ENCODE measurements at places on chromosomes 4 and X.

GRCh38 chrX:151180400-151180799 is 4.0 kb downstream of the GPR50 start:
- no peak for DNase-seq

GRCh38 chrX:1481636-1482529 is 29.2 kb upstream of the ASMTL start:
- DNase-seq: no peak

DNA sequence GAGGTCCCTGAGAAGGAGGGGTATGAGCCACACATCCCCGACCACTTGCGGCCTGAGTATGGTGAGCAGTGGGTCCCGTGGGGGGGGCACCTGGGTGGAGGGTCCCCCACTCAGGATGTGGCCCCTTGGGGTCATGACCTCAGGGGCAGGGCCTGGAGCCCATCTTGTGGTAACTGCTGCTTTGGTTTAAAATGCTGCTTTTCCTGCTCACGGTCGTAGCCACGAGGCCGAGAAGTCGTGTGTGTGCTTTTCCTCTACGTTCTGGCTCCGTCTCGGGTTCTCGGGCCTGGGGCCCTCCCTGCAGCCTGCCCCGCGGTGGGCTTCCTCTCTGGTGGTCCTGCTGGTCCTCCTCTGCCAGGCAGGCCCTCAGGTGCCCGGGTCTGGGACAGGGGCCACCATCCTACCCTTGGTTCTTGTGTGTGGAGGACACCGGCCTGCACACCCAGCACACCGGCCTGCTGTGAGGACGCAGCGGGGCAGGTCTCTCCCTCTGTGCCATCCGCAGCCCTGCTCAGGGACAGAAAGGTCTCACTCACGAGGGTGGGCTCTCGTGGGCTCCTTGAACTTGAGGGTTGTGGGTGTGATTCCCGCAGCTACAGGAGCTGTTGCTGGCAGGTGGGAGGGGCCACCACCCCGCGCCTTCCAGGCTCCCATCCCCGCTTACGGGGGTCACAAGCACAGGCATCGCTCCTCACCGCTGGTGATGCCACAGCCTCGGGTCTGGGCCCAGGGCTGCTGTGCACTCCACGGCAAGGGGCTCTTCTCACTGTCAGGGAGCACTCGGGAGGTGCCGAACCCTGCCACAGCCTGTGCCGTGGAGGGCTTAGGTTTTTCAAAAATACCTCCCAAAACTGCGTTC is 19.6 kb downstream of the UVSSA start:
- DNase-seq: no peak

- no peak for DNase-seq
Measured at GRCh38 chrX:15356444-15356843, 21.1 kb upstream of the PIGA start.

DNA sequence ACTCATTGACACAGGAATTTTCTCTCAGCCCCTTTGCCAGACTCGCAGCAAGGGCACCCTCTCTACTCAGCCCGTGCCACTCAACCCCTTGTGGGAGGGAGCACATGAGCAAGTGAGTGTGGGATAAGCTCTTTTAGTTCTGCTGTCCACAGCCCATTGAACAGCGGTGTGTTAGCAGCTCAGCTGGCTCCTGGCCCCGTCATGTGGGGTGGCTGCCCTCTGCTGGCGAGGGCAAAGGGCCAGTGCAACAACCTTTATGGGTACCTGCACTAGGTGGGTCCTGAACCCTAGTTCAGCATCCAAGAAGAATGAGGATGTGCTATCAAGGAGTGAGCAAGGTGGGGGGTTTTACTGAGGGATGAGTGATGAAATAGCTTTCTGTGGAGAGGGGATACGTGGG is 85.0 kb upstream of the ZNF81 start:
- peak; percentile 57 for DNase-seq

DNA sequence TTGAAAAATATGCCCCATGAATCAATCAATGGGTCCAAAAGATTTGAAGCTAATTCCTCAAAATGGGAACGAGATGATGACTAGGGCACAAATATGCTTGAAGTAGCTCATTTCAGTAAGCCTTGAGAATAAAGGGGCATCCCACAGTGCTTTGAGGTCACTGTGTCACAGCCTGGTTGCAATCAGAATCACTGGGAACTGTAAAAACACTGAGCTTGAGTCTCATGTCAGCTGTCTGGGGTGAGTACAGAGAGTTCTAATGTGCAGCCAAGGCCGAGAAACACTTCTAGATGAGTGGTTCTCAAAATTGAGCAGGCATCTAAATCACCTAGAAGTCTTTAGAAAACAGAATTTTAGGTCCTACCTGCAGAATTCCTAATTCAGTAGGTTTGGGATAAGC is 120.5 kb upstream of the EGFL6 start:
- no peak for DNase-seq

- no peak for DNase-seq
Measured at GRCh38 chrX:33909836-33910235, 222.3 kb downstream of the FAM47A start.

DNA sequence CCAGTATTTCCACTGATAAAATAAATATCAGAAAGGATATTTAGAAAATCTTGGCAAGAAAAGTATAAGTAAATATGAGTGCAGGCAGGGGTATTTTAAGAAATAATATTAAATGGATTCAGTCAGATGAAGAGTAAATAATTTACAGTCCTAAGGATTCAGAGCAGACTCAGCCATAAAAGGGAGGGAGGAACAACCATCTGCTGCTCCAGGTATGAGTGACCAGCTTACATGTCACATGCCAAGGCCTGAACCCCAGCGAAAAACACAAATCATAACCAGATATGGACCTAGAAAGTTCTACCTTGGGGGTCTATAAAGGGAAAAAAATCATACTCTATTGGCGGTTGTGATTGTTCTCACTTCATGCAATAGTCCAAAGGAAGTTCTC is 166.8 kb downstream of the COL4A6 start:
- DNase-seq: no peak

DNA sequence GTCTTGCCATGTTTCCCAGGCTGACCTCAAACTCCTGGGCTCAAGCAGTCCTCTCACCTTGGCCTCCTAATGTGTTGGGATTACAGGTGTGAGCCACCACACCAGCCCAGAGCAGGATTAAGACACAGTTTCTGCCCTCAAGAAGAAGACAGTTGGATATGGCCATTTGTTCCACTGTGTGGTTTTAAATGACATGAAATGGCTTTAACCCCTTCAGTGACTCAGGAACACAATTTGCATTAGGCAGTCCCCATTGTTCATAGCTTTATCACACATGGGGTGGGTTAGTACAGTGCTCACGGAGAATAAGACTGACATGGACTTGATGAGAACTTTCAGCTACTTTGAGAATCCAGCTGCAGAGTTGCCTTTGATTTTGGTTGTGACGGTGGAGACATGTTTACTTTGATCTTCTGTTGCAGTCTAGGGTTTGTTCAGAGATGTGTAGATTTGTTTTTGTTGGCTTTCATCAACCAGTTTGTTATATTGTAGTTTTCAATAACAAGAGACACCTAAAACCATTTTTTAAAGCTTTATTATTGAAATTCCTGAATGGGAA is 60.3 kb downstream of the ARX start:
- DNase-seq: no peak

DNA sequence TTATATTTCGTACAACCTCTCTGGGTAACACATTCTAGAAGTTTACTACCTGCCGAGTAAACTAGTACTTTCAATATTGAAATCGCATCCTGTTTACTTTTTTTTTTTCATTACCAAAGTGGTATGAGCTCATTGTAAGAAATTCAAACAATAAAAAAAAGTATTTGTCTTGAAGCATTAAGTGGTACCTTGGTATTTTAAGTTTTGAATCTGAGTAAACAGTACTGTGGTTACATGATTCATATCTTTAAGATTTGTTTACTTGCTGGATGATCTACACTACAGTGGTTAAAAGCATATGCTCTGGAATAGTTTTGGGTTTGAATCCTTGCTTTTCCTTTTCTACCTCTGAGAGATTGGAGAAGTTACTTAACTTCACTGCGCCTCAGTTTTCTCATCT is 3.8 kb upstream of the MMGT1 start:
- DNase-seq: no peak

- DNase-seq: no peak
Measured at GRCh38 chr4:129839687-129840086, 743.7 kb downstream of the C4orf33 start.

DNA sequence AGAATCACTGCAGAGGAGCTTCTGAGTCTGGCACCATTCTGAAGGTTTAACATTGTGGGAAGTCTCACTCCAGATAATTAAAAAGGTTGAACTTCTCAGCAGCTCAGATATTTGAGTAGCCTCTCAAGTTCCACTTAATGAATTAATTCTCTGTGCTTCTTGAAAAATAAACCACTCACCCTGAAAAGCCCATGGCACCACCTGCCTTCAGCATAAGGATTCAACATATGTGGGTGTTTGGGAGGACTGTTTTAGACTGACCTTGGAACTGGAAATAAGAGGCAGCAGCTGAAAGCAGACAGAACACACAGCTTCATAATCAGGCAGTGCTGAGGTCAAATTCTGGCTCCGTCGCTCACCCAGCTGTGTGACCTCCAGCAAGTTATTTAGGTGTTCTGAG is 100.6 kb downstream of the KCNIP4 start:
- no peak for DNase-seq

GRCh38 chr4:3209551-3210325 is 39.2 kb upstream of the MSANTD1 start:
- no peak for DNase-seq

DNA sequence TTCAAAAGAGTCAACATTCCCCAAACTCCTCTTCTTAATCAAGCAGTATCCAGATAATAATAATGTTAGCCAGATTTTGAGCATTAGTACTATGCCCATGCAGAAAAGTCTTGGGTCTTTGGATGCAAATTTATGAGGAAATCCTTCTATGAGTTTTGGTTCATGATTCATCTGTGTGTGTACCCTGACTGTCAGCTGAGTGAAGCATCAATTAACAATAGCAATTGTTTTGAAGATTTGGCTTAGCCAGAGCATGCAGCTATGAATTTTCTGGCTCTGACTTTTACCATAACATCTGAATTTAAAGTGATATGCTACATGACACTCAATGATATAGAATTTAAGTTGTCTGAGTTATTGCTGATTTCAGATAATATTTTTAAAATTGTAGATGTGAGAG is 145.8 kb downstream of the KLHL4 start:
- no peak for DNase-seq

DNA sequence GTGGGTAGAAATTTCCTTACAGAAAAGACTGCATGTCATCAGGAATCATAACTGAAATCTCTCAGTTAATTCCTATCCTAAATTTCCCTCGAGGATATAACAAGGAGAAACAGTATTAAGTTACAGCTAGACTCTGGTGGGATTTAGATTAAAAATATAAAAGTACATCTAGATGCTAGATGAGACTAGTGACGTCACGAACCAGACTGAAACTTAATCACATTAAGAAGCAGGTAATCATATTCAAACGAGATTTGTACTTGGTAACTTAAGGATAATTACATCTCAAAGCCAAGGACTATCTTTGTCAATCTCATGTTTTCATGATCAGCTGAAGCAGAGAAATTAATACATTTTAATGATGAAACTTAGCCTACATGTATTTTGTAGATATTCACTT is 130.6 kb downstream of the MTNR1A start:
- DNase-seq: no peak

DNA sequence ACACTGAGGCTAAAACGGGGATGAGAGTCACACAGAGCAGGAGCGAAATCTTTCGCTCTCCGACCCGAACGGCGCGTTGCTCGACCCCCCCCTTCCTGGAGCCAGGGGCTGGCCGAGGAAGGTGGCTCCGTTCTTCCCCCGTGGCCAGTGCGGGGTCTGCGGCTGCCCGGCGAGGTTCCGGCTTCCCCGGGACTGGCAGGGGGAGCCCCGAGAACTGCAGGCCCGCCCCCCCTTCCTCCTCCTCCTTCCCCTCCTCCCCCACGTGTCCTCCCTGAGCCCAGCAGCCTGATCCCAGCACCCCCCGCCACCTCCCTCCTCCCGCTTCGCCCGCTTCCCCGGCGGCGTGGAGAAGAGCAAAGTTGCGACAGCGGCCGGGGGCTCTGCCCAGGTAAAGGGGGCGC is 2.4 kb upstream of the BCORL1 start:
- DNase-seq: peak; percentile 55

DNA sequence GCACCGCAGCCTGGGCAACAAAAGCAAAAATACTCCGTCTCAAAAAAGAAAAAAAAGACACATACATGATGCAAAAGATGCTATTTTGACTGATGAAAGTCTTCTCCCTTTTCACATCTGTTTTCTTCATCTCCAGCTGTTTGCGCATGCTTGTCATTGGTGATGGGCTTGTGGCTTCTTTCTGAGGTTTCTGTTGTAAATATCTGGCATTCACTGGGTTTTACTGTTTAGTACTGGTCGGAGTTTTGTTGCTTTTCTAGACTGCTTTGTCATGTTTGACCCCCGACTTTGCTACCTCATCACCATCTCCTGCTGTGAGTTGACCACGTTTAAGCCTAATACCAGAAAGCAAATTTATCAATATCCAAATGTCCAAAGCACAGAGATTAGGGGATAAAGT is 34.4 kb downstream of the PTCHD1 start:
- DNase-seq: no peak

- no peak for DNase-seq
Measured at GRCh38 chr4:73127839-73128453, 58.4 kb upstream of the COX18 start.

DNA sequence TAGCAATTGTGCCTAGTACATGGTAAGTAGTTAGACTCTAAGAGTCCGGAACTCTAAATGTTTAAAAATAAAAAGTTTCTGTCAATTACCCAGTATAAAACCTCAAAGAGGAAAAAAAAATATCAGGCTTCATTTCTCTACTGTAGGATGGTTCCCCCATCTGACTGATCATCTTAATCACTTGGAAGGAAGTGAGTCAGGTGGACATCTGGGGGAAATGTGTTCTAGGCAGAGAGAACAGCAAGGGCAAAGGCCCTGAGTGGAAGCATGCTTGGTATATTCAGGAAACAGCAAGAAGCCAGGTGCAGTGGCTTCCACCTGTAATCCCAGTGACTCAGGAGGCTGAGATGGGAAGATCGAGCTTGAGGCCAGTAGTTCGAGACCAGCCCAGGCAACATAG is 2.9 kb upstream of the EIF1AX start:
- no peak for DNase-seq

- no peak for DNase-seq
Measured at GRCh38 chrX:69032601-69033000, 132.7 kb downstream of the PJA1 start.

DNA sequence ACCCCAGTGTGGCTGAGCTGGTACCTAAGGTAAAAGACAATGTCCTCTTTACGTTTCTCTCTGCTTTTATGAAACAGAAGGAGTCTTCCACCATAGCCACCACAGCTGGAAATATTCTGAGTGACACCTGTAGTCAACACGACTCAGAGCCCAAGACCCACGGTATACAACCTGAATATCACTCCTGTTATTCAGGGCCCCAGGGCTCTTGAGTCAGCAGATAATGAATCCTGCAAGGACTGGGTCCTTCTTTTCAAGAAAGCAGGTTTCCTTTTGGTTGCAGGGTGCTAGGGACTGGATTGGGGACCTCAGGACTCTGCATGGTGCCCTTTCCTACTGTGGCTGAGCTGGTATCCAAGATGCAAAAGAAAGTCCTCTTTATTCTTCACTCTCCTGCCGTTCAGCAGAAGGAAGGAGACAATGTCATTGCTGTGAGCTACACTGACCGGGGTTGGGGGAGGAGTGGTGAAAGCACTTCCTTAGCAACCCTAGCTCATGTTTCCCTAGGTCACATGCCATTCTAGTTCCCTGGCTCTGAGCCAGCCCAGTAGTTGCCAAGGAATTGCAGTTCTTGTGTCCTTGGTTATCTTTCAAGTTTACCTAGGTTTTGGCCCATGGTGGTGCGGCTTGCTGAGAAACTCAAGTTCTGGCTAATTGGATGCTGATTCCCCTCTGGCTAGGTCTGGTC is 23.7 kb upstream of the UNC5C start:
- no peak for DNase-seq

- no peak for DNase-seq
Measured at GRCh38 chr4:91099666-91100065, 972.5 kb downstream of the CCSER1 start.

GRCh38 chrX:103066606-103067005 is 2.6 kb upstream of the BEX1 start:
- DNase-seq: no peak

All from NCI-H526 (cell line).